Dermis blood vessel endothelial cell (primary cell): ENCODE measurements at places on chromosomes 3 and 15. TPM values are rescaled to one million over a fixed set of nuclear protein-coding genes. Genes with fewer than 3 reads are reported as not detected.

DNA sequence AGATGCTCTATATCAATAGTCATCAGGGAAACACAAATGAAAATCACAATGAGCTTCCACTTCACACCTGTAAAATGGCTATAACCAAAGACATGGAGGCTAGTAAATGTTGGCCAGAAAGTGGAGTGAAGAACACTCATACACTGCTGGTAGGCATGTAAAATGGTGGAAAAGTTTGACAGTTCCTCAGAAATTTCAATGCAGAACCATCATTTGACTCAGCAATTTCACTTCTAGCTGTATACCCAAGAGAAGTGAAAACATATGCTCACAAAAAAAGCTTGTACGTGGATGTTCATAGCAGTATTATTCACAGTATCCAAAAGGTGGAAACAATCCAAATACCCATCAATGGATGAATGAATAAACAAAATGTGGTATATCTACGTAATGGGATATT lies 19.2 kb upstream of the TOP2B start:
- DNase-seq, result no peak

FBXO40 gene
- total RNA-seq, result not detected in 2 replicates

DNA sequence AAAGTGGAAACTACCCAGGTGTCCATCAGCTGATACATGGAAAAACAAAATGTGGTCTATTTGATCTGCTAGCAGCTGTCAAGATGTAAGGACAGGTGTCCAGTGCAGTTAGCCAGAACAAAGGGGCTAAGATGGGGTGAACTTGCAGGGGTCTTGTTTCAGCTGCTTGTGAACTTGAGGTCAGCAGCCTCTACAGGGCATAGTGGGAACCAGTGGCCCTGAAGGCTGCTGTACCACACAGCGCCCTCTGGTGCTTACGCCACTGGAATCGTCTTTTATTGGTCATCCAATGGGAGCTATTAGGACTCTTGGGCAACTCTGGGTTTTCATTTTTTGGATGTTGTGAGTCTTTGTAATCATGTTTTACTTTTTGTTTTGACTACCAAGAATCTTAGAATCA lies 62.2 kb upstream of the CTSH start:
- DNase-seq, result peak; percentile 76

DNA sequence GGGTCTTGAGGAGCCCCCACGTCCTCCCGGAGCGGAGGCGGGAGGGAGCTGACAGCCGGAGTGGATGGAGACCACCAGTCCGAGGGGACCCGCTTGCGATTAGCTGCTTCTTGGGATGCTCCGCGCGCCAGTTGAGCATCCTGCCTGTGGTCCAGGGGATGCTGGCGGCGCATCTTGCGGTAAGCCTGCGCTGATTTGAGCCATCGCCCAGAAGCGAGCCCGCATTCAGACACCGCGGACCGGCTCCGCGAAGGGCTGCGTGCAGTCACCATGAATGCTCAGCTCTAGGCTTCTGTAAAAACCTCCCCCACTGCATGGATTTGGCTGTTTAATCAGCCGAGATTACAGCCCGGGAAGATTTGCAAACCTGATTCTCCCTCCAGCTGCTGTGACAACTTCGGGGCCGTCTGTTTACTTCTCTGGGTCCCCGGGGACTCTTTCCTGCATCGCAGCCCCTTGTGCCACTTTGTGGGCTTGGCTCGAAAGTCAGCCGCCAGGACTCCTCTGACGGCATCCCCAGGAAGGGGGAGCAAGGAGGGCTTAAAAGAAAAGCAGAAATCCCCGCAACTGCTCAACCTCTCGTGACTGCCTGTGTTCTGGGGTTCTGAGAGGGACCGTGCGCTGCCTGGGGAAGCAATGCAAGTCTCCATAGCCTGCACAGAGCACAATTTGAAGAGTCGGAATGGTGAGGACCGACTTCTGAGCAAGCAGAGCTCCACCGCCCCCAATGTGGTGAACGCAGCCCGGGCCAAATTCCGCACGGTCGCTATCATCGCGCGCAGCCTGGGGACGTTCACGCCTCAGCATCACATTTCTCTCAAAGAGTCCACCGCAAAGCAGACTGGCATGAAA lies 171.1 kb downstream of the KCNAB1 start:
- peak; percentile 17 for DNase-seq

ANKDD1A gene
- total RNA-seq, result 5.6 and 5.8 TPM in 2 replicates
